ENCODE measurements at places on chromosomes 13 and 19.

DNA sequence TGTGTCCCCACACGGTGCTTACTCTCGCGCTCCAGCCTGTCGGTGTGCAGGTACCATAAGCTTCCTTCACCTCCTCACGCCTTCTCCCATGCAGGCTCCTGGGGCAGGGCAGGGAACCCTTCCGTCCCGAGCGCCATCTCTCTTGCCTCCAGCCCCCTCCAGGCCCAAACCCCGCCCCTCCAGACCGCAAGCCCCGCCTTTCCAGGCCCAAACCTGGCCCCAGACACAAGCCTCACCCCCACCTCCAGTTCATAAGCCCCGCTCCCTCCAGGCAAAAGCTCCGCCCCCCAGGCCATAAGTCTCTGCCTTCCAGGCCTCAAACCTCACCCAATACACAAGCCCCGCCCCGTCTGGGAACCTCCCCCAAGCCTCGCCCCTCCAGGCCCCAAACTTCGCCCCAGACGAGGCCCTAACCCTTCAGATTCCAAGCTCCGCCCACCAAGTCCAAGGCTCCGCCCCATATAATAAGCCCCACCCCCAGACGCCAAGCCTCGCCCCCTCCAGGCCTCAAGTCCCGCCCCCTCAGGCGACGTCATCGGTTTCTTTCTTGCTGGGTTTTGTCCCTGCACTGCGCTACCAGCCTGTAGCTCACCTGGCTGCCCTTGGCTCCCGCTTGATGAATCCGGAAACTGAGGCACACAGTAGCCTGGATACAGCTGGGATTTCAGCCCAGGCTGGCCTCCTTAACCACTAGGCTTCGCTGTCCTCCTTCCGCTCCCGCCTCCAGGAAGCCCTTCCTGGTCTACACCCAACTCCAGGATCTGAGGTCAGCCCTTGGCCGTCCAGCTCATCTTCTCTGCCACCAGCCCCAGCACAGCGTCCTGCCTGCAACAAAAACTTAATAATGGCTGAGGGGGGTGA, 16.1 kb downstream of the MKNK2 start:
- peak; percentile 70 for DNase-seq

DNA sequence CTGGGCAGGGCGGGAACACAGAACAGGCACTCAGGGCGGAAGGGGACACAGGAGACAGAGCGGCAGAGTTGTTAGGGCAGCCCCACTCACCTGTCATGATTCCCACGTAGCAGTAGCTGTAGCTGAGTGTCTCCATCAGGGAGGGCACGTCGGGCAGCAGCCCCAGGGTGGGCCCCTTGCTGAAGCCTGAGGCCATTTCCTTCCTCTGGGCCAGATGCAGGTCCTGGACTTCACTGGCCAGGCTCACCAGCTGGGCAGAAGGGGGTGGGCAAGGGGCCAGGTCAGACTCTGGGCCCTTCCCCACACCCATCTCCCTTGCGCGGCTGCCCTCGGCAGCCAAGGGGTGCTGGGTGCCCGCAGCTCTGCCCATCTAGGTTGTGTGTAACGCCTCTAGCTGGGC, 5.9 kb downstream of the MBOAT7 start:
- DNase-seq: no peak

DNA sequence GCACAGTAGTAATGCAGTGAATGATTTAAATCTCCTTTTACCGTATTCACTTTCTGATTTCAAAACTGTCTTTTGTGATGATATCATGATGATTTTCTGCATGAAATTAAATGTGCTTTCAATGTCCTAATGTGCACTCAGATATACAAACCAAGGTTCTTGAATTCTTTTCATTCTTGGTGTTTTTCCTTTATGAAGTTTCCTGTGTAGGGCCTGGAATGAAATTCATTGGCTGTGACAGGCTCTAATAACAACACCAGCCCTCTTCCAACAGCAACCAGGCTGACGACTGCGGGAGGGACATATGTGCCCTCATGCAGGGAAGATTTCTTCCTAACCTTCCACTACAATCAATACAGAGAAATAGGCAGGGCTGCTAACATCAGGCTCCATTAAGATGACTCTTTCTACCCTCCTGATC, 1052.0 kb downstream of the DIAPH3 start:
- DNase-seq: no peak

GRCh38 chr13:108728370-108728769, 99.0 kb downstream of the MYO16 start:
- DNase-seq: peak; percentile 9

- DNase-seq: no peak
These were observed 26.1 kb upstream of the CYP2A7 start for GRCh38 chr19:40907968-40908735.

All from SW480 (cell line).